SJSA1 (cell line): ENCODE measurements at places on chromosomes 6 and 20. TPM values are rescaled to one million over a fixed set of nuclear protein-coding genes. Genes with fewer than 3 reads are reported as not detected.

DNA sequence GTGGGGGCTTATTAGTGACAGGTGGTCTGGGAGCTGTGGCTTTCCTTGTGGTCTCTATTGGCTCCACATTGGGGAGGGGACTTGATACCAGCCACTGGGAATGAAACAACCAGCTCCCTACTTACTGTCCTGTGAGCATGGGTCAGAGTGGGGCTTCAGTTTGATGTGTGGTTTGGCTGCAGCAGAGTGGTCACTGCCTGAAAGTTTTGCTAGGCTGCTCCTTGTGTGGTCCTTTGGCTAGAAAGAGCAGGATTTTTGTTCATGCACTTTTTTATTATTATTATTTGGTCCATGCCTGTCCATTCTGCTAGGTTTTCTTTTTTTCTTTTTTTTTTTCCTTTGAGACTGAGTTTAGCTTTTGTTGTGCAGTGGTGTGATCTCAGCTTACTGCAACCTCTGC lies 7.5 kb upstream of the TMEM14B start:
- 0 out of 2 replicates have a peak overlapping the region, but pooled peaks have one; percentile 33 for H3K27ac ChIP-seq
- peaks cover 26% of the 10 kb centered on the region for H3K4me1 ChIP-seq
- H3K27me3 ChIP-seq, result no peaks in the 10 kb centered on the region

DNA sequence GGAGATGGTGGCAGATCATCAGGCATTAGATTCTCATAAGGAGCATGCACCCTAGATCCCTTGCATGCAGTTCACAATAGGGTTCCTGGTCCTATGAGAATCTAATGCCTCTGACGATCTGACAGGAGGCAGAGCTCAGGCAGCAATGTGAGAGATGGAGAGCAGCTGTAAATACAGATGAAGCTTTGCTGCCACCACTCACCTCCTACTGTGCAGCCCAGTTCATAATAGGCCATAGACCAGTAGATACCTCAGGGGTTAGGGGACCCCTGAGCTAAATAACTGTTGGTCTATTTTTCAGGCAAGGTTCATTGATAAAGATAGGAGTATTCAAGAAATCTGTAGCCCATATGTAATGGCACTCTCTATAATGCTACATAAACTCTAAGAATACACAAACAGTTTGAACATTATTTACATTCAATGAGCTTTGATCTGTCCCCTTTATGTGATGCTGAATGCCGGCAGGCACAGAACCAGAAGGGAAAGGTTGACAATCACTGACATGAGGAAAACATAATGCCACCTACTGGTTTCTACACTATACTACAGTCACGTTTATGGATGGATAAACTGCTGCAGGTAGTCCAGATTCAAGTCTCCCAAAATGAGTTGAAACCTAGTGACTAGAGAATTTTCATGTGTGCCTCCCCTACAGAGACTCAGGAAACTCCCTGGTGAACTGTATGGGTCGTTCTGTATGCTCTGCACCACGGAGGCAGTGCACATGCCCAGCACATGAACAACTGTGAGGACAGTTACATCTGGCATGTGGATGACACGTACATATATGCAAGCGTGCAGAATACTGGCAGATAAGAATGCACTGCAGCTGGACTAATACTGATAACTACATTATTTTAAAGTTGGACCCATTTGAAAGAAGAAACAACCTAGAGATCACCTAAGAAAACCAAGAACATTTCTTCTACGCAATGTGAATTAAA lies 72.0 kb downstream of the DST start:
- H3K4me3 ChIP-seq, result no peak overlapping the region
- H3K36me3 ChIP-seq, result peaks cover 57% of the 10 kb centered on the region
- H3K27me3 ChIP-seq, result no peaks in the 10 kb centered on the region
- DNase-seq, result peak; percentile 21

- H3K4me1 ChIP-seq, result peaks cover 16% of the 10 kb centered on the region
- H3K36me3 ChIP-seq, result no peaks in the 10 kb centered on the region
- H3K4me3 ChIP-seq, result no peak overlapping the region
- no peaks in the 10 kb centered on the region for H3K27me3 ChIP-seq
- no peak overlapping the region for H3K27ac ChIP-seq
Measured at GRCh38 chr20:32515631-32516101, 69.5 kb downstream of the NOL4L start.

DNA sequence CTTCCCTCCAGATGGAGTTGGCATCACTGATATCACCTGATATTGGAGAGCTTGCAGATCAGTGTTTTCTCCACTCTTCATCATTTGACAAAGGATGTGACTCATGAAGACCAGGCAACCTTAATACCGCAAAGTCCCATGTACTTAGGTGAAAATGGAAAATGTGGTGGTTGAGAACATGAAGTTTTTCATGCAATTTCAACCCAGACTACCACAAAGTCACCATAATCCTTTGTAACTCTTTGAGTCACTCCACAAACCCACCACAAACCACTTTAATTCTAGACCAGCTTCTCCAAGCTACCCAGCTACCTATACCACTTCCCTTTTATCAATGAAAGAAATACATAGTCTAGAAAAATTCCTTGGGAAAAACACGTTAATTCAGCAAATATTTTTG lies 7.1 kb downstream of the NHLRC1 start:
- no peaks in the 10 kb centered on the region for H3K4me1 ChIP-seq
- no peaks in the 10 kb centered on the region; the same call in 1 of the 2 replicates for H3K27me3 ChIP-seq
- DNase-seq, result no peak
- no peak overlapping the region for H3K27ac ChIP-seq
- no peaks in the 10 kb centered on the region for H3K36me3 ChIP-seq
- H3K4me3 ChIP-seq, result no peak overlapping the region

GRCh38 chr6:30615219-30615957 lies 1.7 kb downstream of the PPP1R10 start:
- DNase-seq, result no peak
- peaks cover 42% of the 10 kb centered on the region for H3K4me1 ChIP-seq
- no peaks in the 10 kb centered on the region for H3K27me3 ChIP-seq
- H3K4me3 ChIP-seq, result peak overlapping the region; percentile 57
- peaks cover 65% of the 10 kb centered on the region for H3K36me3 ChIP-seq
- H3K27ac ChIP-seq, result peak overlapping the region; percentile 89

- H3K27ac ChIP-seq, result no peak overlapping the region
- H3K4me3 ChIP-seq, result no peak overlapping the region
- no peaks in the 10 kb centered on the region for H3K27me3 ChIP-seq
- no peaks in the 10 kb centered on the region for H3K36me3 ChIP-seq
Measured at GRCh38 chr6:144353871-144354314, 68.8 kb downstream of the UTRN start.

Gene AIF1
- not detected in 2 replicates for total RNA-seq

Gene MAPK13
- total RNA-seq, result not detected in 2 replicates
